Activated CD4-positive, alpha-beta T cell treated with anti-CD3 and anti-CD28 coated beads, Interleukin-2, amount 50 U/mL, for 24 hours (primary cell): ENCODE measurements at places on chromosomes 13 and 19.

DNA sequence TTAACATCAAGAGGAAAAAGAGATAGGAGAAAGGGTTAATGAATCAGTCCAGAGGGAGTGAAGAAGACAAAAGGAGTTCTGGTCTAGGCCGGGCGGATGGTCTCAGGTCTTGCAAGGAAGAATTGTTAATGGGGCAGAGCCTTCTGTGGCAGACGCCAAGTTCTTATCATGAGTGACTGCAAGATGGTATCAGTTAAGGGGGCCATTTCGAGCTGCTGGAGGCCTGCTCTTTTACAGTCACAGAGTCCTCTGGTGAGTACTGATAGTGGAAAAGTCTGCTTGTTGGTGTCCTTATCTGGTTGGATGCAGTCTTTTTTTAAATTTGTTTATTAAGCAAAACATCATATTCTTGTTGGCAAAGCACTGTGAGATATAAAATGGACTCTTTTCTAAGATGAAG is 590.9 kb upstream of the SGCG start:
- no peak for DNase-seq

DNA sequence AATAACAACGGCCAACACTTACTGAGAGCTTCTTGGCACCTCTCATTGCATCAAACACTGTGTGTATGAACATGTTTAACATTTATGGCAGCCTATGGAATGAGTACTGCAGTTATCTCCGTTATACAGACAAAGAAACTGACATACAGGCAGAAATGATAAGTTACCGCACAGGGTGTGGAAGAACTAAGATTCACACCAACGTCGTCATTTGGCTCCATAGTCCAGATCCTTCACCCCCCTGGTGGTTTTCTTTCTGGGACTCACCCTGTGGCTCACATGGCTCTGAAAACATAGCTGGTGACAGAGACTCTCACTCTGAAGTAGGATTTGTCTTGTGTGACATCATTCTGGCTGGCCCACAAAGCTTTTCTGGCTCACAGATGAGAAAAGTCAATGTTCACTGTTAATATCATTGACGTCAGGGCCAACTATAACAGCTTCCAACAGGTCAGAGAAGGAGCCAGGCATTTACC is 230.1 kb downstream of the DLEU7 start:
- DNase-seq, result no peak

- no peak for DNase-seq
Observed at GRCh38 chr19:40411958-40412499, 1.1 kb downstream of the PRX start.

DNA sequence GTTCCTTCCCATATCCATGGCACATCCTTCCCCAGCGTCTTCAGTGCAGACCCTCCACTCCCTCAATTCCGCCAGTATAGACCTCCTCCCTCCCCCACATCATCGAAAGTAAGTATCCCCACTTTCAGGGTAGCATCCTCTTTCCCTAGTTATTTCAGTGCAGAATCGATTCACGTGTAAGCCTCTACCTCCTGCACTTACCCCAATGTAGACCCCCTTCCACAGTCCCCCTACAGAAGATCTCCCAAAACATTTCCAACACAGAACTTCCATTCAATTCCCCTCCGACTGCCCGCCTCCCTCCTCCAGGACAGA is 664 bp downstream of the IRF3 start:
- DNase-seq, result no peak

- no peak for DNase-seq
Observed at GRCh38 chr19:18435842-18436670, 1.9 kb downstream of the ISYNA1 start.

GRCh38 chr19:35645680-35646511 is 2.2 kb upstream of the COX6B1 start:
- no peak for DNase-seq

DNA sequence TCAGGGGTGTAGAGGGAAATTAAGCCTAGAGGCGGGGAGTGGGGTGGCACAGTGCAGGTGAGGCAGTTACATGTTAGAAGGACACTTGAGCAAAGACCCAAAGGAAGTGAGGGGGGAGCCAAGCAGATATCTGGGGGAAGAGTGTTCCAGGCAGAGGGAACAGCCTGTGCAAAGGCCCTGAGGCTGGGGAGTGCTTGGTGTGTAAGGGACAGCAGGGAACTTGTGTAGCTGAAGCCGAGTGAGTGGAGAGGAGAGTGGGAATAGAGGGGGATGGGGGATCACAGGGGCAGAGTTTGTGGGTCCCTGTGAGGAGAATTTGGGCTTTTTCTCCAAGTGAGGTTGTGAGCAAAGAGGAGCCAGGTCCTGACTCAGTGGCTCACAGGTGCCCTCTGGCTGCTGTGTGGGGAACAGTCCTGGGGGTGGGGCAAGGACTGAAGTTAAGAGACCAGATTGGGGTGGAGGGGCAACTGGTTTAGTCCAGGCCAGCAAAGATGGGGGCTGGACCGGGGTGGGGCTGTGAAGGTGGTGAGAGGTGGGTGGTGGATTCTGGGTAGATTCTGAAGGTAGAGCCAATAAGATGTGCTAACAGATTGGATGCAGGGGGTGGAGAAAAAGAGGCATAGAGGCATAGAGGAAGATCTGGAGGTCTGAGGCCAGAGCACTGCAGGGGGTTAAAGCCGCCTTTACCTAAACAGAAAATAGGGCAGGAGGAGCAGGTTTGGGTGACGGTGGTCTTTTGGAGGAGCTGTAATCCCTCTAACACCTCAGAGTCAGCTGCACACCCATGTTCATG is 75.3 kb downstream of the CACNA1A start:
- DNase-seq, result peak; percentile 33

GRCh38 chr19:4543842-4544647 is 4.2 kb upstream of the LRG1 start:
- DNase-seq, result no peak

GRCh38 chr19:374886-375235 is 30.3 kb upstream of the MIER2 start:
- DNase-seq, result no peak

- no peak for DNase-seq
Observed at GRCh38 chr19:18649371-18650020, 12.7 kb downstream of the KLHL26 start.

GRCh38 chr13:23695711-23696464 is 125.7 kb downstream of the TNFRSF19 start:
- DNase-seq, result peak; percentile 28

DNA sequence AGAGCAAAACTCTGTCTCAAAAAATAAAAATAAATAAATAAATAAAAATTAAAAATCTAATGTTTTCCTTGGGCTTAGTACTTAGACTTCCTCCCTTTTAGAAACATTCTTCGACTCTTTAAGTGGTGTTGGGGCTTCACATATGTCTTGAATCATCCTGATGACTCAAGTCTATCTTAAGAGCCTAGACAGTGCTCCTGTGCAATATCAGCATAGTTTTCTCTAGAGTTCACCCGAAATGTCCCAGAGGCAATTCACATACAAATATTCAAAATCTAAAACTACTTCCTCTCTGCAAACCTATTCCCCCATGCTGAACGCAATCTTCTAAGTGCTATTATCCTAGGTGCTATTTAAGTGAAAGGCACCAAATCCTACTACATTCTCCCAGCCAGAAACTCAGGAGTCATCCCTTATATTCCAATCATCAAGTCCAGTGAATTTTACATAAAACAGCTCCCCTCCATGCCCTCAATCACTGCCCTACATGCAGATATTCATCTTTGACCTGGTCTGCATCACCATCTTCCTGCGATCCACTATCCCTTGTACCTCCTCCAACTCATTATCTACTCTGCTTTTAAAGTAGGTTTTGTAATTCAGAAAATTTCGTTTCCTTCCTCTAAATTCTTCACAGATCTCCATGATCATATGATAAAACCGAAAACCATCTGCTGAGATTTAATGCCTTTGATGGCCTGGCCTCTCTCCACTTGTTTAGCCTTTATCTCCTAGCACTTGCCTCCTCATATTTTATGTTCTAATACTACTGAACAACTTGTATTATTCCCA is 102.7 kb downstream of the ELF1 start:
- no peak for DNase-seq

GRCh38 chr13:114161028-114161556 is 18.0 kb upstream of the CFAP97D2 start:
- no peak for DNase-seq

DNA sequence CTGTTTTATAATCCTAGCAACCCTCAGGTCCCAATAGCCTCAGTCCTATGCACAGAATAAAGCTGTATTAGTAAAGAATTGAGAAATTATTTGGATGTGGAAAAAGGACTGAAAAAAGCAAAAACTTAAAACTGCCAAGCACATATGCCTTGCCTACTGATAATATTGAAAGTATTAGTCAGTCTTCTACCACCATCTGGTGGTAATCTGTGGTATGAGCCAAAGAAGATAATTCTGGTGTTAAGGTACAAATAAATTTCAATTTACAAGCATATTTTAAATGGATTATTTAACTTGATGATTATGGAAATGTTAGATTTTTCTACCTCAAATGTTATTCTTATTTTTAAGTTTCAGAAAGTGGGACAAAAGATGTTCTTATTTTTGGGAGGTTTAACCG is 460.3 kb upstream of the KLHL1 start:
- no peak for DNase-seq

- DNase-seq, result no peak
Observed at GRCh38 chr19:18055967-18056366, 30.8 kb downstream of the IL12RB1 start.

- DNase-seq, result no peak
Observed at GRCh38 chr13:109945206-109945960, 159.0 kb upstream of the IRS2 start.

DNA sequence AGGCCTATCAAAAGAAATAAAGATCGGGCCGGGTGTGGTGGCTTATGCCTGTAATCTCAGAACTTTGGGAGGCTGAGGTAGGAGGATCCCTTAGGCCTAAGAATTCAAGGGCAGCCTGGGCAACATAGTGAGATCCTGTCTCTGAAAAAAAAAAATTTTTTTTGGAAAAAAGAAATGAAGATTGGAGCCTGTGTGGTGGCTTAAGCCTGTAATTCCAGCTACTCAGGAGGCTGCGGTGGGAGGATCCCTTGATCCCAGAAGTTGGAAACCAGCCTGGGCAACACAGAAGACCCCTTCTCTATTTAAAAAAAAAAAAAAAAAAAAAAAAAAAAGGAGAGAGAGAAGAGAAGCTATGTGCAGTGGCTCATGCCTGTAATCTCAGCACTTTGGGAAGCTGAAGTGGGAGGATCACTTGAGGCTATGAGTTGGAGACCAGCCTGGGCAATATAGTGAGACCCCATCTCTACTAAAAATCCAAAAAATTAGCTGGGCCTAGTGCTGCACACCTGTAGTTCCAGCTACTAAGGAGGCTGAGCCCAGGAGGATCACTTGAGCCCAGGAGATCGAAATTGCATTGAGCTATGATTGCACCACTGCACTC is 14.7 kb upstream of the LYPD3 start:
- no peak for DNase-seq

DNA sequence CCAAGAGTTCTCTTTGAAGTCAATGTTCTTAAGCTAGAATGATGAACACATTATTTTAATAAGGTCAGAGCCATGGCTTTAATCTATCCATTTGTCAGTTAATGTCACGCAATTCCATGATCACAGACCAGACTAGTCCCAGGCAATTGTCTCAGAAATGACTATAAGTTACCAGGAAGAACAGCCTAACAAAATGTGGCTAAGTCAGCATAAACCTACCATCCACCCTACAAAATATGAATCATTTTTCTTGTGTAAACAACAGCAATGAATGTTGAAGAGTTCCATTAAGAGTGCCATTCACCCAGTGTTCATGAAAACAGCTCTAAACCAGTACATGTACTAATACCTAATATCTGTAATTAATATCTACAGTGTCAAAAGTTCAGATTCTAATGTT is 127.5 kb downstream of the KCTD12 start:
- DNase-seq, result no peak

DNA sequence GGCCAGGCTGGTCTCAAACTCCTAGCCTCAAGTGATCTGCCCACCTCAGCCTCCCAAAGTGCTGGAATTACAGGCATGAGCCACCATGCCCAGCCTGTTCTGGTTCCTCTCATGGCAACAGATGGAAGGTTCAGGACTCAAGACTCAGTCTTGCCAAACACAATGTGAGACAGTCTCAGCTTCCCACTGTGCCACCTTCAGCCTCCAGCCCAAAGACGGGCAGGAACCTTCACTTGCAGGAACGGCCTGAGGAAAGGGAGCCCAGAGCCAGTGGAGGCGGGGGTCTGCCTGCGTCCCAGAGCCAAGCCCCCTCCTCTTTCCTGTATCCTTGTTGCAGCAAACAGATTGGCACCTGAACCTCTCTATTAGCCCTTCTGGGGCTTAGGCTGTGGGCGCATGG is 2.9 kb upstream of the CHST8 start:
- DNase-seq, result no peak

GRCh38 chr13:98848746-98849145 is 96.3 kb upstream of the SLC15A1 start:
- no peak for DNase-seq

DNA sequence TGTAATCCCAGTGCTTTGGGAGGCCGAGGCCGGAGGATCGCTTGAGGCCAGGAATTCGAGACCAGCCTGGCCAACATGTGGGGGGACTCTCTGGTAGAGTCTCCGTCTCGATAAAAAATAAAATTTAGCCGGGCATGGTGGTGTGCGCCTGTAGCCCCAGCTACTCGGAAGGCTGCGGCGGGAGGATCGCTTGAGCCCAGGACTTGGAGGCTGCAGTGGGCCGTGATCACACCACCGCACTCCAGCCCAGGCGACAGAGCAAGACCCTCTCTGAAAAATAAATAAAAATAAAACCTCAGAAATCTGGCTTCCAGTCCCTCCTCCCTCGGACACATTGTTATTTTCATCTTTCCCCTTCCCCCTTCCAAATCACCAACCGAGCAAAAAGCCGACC is 332 bp downstream of the IRGQ start:
- no peak for DNase-seq

DNA sequence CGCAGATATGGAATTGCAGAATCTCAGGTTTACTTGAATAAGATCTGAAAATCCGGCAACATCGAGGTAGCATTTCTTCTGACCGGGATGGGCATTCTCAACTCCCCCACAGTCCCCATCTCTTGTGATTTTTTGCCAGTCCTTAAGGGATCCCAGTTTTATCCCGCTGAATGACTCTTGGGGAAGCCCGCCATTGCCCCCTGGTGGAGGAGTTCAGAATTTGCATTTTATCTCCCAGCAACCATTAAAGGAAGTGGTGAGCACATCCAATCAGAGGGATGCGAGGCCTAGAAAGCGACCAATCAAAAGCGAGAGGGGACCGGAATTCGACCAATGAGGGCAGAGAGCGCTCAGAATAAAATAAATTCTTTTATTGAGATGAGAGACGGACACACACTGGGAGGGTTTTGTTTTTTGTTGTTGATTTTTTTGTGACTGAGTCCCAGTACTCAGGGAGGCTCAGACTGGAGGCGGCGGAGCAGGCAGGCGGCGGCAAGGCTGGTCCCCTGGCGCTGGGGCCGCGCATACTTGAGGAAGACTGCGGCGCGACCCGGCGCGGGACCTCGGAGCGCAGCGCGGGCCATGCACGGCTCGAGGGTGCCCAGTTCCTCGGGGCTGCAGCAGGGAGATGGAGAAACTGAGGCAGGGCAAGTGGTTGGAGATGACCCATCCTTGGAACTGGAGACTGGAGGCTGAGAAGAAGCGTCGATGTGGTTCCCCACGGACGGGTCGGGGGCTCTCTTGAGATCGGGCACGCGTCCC is 3.9 kb upstream of the TTC9B start:
- peak; percentile 73 for DNase-seq

- no peak for DNase-seq
Observed at GRCh38 chr13:105627270-105627669, 908.2 kb downstream of the EFNB2 start.
